ENCODE measurements at places on chromosomes 5 and 9. TPM values are rescaled to one million over a fixed set of nuclear protein-coding genes. Genes with fewer than 3 reads are reported as not detected.

The ENTREP1 gene
- polyA plus RNA-seq = 7.3 TPM

DNA sequence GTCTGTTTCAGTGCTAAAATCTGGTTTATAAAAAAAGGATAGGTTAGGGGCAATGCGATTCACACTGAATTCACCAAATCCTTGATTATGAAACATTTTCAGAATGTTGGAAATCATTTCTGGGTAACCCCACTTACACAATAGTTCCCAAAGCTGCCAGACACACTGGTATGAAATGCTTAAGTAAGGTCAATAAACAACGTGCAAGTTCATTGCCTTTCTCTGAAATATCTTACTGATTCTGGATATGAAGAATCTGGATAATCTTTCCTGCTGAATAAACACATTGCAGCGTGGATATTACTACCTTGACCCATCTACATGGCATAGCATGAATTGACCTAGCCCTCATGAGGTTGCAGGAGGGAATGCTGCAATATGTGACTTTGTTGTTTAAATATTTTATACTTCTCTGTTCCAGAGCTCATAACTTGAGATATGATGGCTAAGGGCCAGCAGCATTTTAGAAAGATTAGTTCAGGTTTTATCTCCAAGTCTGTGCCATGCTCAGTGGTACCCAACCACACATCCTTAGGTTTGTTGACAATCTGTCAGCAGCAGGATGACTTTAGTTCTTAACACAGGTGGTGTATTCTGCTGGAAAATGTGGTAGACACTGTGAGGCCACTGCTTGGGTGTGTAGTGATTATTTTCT is 121.0 kb downstream of the NREP start:
- DNase-seq = no peak

GRCh38 chr5:169050146-169050571 is 250.8 kb downstream of the SLIT3 start:
- DNase-seq = no peak

The CENPK gene
- 19.0 TPM for polyA plus RNA-seq

All from large intestine (tissue), 12 donors.